ENCODE measurements at places on chromosomes 6 and 20.

DNA sequence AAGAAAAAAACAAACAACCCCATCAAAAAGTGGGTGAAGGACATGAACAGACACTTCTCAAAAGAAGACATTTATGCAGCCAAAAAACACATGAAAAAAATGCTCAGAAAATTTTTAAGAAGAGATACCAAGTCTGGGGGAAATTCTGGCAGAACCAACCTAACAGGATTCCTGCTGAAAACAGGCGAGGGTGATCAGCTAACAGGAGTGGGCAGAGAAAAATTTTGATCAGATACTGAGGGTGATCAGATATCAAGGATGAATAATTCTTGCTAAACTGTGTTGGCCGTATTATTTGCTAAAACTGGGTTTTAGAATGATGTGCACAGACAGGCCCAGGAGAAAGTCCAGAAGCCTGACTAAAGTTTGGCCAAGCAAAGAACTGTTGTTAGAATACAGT, 557.3 kb downstream of the CD109 start:
- no peak for DNase-seq

- DNase-seq: no peak
Measured at GRCh38 chr6:57220083-57220703, 1.9 kb downstream of the RAB23 start.

DNA sequence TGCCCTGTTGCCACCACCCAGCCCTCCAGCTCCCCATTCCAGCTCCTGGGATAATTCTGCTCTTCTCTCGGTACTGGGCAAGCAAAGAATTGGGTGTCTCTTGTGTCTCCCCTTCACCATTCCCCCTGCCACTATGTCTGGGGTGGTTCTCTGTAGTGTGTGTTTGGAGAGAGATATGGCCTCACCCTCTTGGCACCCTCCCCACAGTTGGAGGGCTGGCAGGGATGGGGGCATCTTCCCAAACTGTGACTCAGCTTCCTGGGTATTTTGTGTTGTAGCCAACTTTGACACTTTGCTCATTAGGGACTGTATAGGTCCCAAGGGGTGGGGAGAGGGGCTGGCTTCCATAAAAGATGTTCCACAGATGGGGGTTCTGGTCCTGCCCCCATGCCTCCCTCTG, 1.7 kb downstream of the TNXB start:
- DNase-seq: no peak

DNA sequence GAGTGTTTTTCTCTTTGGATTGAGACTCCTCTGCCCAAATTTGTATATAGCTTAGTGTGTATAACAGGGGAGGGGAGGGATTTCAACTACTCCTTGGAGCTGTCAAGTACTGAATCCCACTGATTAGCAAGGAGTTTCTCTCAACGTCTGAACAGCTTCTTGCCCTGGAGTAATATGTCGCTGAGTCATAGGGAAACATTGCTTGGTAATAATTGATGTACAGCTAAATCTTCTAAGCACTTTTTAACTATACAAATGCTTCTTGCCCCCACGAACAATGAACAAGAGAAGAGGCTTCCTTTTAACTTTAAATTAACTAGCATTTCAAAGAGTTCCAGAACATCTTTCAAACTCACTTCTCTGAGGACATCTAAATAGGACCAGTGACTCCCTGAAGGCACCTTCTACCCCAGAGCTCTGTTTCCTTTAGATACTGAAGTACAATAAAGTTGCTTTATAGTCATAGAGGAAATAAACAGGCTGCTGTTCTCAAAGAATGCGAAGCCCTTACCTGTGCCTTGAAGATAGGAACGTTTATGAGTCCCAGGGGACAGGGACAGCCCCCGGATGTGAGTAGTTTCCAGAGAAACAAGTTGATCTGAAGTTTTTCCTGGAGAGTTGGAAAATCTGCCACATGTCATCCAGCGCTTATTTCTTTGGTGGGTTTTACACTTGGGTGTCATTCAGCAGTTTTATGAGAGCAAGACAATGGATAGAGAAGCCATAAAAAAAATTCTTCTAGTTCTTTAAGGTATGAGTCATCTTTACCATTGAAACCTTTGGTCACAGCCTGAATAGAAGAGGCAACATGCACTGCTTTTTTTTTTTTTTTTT, 462.5 kb upstream of the BTBD3 start:
- DNase-seq: peak; percentile 76

DNA sequence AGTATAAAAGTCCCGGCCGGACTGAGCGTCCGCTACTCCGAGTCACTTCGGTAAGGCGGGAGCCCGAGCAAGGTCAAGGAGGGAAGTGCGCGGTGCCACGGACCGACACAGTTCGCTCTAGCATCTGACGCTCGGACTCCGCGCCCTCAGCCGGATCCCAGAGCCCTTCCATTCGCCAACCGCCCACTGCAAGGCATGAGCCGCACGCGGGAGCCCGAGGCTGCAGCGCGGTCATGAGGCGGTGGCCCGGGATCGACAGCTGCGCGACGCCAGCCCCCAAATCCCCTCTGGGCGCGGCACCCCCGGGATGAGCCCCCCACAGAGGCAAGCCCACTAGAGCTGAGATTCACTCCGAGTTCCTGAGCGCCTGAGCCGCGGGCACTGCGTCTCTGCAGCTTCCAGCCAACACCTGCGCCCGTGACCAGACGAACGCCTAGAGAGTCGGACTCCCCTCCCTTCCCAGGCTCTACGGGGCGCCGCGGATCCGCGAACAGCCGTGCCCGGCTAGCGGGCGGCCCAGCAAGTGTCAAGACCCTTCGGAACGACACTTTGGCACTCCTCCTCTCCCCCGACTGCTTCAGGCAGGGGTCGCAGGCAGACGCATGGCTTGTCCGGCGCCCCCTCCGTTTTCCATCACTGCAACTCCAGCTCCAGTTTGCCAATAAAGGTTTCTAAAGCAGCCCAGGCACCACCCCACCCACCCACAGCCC, 725 bp upstream of the ISM1 start:
- DNase-seq: peak; percentile 32

- no peak for DNase-seq
Measured at GRCh38 chr6:167712731-167713475, 113.8 kb upstream of the AFDN start.

DNA sequence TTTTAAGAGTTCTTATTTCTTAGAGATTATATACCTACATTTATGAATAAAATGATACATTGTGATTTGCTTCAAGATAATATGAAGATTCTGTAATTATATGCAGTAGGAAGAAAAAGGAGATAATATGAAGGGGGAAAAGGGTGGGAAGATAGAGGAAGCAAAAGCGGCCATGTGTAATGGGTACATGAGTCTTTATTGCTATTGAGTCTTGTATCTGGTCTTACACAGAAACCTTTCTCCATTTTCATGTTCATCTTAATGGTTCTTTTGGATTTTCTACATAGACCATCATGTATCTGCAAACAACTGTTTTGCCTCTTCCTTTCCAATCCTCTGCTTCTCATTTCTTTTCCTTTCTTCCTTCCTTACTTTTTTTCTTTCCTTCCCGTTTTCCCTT, 36.1 kb downstream of the PHF20 start:
- no peak for DNase-seq

GRCh38 chr20:58188527-58188926, 39.9 kb downstream of the ANKRD60 start:
- DNase-seq: no peak

GRCh38 chr6:163281634-163282033, 132.9 kb upstream of the QKI start:
- no peak for DNase-seq

GRCh38 chr20:64224351-64225170, 31.0 kb upstream of the PCMTD2 start:
- peak; percentile 64 for DNase-seq

DNA sequence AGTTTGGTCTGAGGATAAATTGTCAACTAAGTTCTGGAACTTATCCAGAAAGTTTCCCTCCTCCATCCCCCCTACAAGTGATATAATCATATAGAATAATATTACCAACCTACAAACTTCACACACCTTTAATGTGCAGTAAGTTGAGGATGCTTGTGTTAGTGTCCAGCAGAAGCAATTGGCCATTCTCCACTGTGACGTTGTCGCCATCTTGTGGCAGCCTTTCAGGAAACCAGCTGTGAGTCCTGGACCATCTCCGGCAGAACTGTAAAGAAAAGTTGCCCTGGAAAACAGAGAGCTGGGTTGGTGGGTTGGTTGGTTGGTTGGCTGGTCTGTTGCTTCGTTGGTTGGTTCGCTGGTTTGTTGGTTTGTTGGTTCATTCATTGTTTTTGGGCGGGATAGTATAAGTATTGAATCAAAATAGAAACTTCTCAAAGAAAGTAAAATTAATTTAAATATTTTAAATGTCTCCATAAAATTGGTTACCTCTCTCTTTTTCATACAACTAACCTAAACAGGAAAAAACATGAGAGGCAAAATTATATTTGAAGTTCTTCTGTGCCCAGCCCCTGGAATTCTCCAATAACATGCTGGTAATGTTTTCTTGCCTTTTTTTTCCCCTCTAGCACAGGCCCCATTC, 127.5 kb downstream of the PKHD1 start:
- peak; percentile 64 for DNase-seq

DNA sequence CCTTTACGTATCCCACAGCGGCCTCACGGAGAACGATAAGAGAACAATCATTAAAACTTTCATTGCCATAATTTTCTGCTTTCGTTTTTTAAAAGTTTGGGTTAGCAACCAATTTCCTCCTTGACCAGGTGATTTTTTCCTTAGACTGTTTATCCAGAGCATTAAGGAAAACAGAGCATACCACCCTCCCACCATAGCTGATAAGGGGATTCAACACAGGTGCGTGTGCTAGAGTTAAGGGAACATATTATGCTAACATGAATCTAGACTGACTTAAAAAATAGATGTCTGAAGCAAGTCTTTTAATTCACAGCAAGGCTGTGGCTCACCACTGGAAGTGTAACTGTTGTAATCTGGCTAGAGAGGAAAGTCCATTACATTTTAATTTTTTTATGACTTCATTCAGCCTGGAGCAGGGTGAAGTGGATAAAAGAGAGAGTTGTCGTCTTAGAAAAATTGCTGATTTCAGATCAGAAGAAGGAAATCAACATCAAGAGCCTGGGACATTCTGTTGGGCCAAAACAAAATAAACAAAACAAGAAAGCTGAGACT, 5.5 kb upstream of the SLC22A2 start:
- DNase-seq: no peak
